ENCODE measurements at places on chromosomes 16 and 17.

DNA sequence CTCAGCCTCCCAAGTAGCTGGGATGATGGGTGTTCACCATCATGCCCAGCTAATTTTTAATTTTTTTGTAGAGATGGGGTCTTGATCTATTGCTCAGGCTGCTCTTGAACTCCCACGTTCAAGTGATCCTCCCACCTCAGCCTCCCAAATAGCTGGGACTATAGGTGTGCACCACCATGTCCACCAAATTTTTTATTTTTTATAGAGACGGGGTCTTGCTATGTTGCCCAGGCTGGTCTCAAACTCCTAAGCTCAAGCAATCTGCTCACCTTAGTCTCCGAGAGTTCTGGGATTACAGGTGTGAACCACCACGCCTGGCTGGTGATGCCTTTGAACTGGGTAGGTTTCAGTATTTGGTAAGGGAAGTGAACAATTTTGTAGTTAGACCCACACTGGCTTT lies 30.1 kb downstream of the FA2H start:
- no peak for DNase-seq

DNA sequence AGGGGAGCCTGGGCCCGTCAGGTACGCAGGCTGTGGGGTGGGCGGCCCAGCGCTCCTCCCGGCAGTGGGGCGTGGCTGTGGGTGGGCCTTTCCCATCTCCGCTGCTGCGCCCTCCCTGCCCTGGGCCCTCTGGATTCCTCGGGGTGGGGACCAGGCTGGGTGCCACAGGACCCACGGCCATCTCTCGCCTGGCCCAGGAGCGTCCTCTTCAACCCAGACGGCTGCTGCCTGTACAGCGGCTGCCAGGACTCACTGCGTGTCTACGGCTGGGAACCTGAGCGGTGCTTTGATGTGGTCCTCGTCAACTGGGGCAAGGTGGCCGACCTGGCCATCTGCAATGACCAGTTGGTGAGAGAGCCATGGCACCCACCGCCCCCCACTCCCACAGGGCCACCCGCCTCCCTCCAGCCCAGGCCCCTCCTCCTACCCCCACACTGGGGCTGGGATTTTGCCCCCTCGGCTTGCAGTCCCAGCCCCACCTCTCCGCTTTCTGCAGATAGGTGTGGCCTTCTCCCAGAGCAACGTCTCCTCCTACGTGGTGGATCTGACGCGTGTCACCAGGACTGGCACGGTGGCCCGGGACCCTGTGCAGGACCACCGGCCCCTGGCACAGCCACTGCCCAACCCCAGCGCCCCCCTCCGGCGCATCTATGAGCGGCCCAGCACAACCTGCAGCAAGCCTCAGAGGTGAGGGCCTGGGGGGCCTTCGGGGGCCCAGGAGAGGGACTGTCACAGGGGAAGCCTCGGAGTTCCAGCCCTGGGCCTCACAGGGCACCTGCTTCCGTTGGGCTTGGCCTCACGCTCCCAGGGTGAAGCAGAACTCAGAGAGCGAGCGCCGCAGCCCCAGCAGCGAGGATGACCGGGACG lies 17.2 kb downstream of the KATNB1 start:
- DNase-seq = no peak

DNA sequence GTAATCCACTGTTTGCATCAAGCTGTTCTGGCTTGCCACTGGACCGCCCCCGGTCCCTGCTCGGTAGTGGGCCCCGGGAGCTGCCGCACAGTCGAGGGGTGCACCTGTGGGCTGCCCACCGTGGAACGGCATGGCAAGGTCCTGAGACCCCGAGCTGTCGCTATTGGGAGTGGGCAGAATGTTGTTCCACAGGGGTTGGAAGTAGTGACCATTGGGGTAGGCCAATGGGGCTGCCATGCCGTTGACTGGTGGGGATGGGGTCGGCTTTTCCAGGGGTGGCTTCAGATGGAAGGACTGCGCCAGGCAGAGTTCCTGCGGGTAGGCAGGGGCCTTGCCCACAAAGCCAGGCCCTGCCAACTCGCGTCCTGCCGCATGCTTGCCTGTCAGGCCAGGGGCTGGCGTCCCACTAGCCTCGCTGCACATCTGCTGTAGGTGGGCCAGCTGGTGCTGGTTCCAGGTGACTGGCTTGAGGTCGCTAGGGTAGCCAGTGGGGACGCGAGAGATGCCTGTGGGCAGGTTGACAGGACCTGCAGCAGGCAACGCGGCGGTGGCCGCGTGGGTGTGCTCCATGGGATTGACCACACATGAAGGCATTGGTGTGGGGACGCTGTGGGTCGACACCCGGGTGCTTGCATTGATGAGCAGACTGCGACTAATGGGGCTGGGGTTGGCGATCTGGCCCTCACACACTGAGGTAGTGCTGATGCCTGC lies 14.8 kb downstream of the TRAF4 start:
- DNase-seq = no peak

DNA sequence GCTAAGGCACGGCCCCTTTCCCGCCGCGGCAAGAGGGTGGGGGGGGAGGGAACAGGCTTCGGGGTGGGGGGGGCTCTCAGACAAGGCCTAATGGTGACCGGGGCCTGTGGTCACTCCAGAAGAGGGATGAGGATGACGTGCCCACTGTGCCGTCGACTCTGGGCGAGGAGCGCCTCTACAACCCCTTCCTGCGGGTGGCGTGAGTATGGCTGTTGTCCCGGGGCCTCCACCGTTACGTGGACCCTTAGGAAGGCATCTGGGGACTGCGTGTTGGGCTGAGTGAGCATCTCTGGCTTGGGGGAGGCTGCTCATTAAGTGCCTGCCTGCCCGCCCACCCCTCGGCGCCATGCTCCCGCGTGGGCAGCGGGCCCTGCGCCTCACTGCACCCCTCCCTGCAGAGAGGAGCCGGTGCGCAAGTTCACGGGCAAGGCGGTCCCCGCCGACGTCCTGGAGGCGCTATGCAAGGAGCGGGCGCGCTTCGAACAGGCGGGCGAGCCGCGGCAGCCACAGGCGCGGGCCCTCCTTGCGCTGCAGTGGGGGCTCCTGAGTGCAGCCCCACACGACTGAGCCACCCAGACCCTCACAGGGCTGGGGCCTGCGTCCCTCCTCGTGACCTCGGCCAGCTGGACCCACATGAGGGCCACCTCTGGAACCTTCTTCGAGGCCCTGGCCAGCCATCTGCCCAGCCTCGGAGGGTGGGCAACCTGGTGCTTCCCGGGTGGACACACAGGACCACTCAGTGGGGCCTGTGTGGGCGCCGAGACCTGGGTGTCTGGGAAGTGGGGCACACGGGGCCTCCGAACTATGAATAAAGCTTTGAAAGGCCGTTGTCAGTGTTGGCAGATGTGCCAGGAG lies 2.2 kb downstream of the HAGHL start:
- DNase-seq = no peak

GRCh38 chr17:78120971-78121800 lies 7.4 kb downstream of the TMC6 start:
- no peak for DNase-seq

DNA sequence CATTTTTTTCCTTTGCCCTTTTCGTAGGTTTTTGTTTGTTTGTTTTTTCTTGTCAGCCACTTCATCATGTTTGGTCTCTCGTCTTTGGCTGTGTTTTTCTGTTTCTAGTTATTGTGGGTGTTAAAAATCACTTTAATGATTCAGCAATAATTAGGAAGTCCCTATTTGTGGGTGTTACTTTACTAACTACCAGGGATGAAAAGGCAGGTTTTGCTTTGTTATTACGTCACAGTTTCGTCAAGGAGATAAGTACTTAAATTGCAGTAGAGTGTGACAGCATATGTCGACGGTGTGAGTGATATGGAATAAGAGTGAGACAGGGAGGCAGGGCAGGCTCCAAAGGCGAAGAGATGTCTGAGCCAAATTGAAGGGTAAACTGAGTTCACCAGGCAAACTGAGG lies 479.6 kb downstream of the WWOX start:
- DNase-seq = no peak

DNA sequence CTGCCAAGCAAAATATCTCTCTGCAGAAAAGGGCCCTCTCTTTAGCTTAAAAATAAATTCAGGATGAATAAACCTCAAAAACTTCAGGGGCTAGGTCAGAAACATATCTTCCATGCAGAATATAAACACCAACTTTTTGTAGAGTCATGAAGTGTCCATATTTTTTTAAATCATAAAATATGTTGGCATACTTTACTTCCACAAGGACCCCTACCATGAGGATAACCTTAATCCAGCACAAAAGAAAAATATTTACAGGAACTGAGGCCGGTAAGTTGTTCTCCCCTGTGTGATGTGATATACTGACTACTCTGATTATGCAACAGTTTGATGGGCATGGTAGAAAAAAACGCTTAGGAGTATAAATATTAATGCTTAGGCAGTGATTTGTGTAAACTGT lies 264.8 kb upstream of the CDH11 start:
- no peak for DNase-seq

DNA sequence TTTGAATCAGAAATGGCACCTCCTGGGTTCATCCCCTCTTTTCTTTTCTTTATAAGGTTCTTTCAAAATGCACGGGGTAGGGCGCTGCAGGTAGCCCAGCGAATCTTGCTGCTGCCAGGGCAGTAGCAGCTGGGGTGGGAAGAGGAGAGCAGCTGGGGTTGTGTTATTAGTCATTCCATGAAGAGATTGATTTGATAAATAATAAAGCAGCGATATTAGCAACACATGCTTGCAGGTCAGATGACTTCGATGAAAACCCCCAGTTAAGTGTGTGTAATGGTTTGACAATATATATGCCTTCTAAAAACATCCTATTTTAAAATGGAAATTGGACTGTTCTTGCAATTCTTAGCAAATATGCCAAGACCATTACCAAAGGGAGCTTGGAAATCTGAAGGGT lies 200.7 kb downstream of the CCDC182 start:
- no peak for DNase-seq

GRCh38 chr17:46028981-46029565 lies 30.0 kb downstream of the STH start:
- DNase-seq = no peak

All from stimulated activated CD4-positive, alpha-beta T cell treated with anti-CD3 and anti-CD28 coated beads, Interleukin-1b, Interleukin-23, amount 100 ng/mL, for 48 hours (primary cell).